ENCODE measurements at places on chromosomes 3 and 15.

DNA sequence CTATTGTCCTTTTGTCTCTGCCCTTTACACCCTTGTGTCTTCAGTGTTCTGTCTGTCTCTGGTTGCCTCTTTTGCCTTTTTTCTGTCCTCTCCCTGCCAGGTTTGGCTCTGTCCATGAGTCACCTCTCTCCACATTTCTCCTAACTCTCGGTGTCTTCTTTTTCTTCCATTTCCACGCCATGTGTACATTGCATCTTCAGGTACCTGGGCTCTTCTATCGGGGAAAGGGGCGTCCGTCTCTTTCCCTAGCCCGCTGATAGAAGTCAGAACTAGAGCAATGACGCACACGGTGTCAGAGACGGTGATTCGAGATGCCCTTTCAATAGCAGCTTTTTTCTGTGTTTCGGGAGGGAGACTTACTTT is 641 bp downstream of the OPA1 start:
- DNase-seq = no peak

- no peak for DNase-seq
Observed at GRCh38 chr3:179772297-179772696, 119.5 kb downstream of the USP13 start.

DNA sequence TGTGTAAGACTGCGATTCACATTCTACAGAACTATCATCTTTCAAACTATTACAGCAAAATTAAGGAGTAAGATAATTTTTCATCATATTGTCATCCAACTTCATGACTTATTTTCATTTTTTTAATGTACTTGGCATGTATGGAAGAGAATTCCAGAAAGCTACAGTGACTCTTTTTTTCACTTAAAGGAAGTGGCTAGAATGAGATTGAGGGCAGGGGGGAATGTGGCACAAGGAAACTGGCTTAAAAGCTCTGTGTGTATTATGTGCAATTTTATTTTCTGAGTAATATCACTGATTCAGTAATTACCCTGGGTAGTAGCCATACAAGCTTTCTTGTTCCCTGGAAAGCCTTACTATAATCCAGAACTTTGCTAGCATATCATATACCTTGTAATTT is 94.6 kb downstream of the FILIP1L start:
- DNase-seq = no peak

- DNase-seq = no peak
Observed at GRCh38 chr3:187227658-187228258, 30.5 kb downstream of the RTP1 start.

DNA sequence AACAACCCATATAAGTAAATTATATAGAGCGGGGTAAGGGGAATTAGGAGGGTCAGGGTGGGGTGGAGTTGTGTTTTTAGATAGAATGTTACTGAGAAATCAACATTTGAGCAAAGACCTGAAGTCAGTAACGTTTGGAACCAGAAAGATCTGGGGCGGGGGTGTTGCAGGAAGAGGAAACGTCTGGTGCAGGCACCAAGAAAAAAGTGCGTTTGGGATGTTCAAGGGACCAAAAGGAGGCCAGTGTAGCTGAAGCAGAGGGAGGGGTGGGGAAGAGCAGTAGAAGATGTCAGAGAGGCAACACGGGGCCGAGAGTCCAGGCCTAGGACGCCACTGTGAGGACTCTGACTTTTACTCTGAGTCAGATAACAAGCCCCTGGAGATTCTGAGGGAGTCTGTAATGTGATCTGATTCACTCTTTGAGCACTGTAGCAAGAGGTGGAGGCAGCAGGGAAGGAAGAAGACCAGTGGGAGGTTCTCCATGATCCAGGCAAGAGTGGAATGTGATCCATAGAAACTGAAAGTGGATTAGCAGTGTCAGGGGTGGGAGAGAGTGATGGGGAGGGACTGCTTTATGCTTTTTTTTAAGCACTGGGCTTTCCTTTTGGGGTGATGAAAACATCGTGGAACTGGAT is 179.3 kb upstream of the CHRM5 start:
- peak; percentile 57 for DNase-seq

DNA sequence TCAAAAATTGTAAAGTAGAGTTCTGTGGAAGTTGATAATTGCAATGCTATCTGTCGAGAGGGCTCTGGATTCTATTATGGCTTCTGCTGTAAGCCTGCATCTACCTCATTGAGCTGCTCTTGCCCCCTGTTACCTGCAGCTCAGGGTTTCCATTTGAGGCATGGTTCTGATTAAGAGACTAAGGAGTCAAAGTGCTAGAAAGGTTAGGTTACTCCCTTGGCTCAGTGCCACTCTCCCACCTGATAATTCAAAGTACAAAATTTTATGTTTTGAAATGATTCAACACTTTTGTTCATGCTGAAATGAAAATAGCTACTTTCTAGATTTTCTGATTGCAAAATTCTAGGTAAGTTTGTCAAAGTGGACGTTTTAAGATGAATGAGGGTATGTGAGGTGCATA is 220.5 kb upstream of the SATB1 start:
- no peak for DNase-seq

- DNase-seq = no peak
Observed at GRCh38 chr3:55641964-55642363, 154.9 kb upstream of the WNT5A start.

- DNase-seq = no peak
Observed at GRCh38 chr3:66430876-66431275, 69.9 kb downstream of the LRIG1 start.

GRCh38 chr3:129460572-129460971 is 20.5 kb downstream of the IFT122 start:
- no peak for DNase-seq

- no peak for DNase-seq
Observed at GRCh38 chr15:41894791-41895463, 1.1 kb upstream of the SPTBN5 start.

GRCh38 chr3:196192524-196193051 is 18.6 kb downstream of the ZDHHC19 start:
- no peak for DNase-seq

DNA sequence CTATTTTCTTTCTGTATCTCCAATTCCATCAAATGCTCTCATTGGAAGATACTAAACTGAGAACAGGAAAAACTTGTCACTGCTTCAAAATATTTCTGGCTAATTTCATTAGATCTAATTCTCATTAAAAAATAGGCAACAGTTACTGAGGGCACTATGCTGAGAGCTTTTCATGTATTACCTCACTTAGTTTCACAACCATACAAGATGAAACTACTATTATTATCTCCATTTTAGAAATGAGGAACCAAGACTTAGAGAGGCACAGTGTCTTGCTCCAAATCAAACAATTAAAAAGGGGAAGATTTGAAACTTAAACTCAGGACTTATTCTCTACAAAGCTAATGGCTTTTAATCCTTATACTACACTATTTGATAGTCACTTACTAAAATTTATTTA is 7.2 kb upstream of the OTOL1 start:
- DNase-seq = no peak

GRCh38 chr3:136899622-136900158 is 37.7 kb downstream of the NCK1 start:
- no peak for DNase-seq

GRCh38 chr15:41511331-41511898 is 2.2 kb downstream of the LTK start:
- DNase-seq = no peak

GRCh38 chr3:61910732-61911131 is 349.4 kb downstream of the PTPRG start:
- no peak for DNase-seq

DNA sequence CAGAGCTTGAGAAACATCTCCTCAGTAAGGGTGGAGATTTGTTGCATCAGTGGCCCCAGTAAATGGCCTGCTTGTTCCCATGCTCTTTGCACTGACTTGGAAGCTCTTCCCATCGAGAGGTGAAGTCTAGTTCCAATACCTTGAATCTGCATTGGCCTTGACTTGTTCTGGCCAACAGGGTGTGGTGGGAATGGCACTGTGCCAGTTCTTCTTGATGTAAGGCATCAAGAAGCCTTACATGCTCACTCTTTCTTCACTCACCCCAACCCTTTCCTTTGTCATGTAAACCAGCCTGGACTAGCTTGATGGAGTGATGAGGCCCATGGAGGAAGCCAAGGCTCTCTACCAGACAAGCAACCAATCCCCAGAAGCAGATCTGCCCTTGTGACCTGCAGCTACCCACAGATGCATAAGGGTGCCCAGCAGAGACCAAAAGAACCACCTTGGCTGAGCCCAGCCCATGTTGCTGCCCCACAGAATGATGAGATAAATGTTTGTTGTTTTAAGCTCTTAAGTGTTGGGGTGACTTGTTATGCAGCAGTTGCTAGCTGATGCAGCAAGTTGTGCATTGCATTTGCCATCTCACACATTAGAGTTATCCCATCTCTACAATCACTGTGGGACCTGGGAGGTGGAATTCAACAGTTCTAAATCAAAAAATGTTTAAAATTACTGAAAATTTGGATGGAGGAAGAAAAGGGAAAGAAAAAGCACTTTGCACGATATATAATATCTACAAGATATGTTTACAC is 11.1 kb upstream of the MGLL start:
- no peak for DNase-seq

DNA sequence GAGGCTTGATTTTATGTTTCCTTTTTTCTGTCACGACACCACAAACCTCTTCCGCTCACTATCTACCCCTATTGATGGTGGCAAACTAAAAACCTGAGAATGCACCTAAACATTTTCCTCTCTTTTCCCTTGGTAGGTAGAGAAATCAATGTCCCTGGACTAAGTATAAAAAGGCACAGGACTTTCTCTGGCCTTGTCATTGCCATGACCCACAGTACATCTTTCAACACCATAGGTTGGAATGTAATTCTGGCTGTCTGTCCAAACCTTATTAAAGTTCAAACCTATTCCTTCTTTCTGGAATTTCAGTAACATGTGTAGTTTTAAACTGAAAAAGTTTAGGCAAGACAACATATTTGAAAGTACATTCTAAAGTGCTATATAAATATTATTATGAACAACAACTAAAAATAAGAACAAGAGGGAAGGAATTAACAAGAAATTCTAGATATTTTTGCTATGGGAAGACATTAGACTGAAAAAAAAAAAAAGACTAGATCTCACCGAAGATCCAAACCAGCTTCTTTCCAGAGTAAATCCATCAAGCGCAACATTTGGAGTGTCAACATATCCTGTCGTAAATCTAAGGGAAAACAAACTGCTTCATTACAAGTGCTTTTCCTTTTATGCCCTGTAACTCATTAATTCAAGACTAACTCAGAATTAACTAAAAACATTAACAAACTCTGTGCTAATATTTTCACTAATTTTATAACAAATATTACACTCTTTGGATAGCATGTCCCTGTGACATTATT is 73.1 kb downstream of the FAIM start:
- DNase-seq = no peak

- no peak for DNase-seq
Observed at GRCh38 chr3:72130565-72130964, 345.6 kb upstream of the PROK2 start.

DNA sequence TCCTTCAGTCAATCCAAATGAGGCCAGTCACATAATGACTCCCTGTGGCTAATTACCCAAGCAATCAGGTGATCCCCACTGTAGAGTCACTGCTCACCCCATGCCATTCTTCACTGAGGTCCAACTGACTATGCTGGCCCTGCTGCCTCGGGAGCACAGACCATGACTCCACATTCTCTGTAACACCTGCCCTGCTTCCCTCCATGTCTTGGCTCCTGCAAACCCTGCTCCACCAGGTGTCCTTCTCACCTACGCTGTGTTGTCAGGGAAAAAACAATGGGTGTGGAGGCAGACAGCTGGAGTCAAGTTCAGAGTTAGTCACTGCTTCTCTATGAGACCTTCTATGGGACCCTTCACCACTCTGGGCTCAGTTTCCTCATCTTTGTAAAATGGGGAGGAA is 6.1 kb upstream of the SFMBT1 start:
- no peak for DNase-seq

DNA sequence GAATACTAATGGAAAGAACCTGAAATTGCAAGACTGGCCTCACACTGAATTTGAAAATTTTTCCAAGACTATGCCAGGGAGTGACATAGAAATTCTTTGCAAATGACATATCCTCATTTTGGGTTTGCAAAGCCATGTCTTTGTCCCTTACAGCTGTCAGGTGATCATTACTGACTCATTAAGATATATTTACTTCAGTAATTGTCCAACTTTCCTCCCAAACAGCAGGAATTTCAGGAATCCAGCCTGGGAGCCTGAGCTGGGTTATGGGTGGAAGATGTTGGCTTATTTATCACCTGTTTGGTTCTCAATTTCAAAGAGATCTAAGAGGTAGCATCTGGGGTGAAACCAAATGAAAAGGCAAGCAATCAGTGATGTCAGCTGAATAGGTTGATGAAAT is 111.6 kb upstream of the ACP3 start:
- DNase-seq = no peak

DNA sequence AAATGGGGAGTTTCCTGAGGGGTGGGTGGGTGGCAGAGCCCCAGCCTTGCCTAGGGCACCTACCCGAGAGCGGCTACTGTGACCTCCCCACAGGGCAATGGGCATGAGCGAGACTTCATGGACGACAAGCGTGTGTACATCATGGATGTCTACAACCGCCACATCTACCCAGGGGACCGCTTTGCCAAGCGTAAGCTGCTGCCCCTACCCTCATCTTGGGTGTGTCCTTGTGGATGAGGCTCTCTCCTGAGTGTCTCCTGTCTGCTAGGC is 22.6 kb downstream of the HDAC11 start:
- DNase-seq = no peak

GRCh38 chr3:69085833-69086722 is 1.3 kb downstream of the ARL6IP5 start:
- peak; percentile 68 for DNase-seq

DNA sequence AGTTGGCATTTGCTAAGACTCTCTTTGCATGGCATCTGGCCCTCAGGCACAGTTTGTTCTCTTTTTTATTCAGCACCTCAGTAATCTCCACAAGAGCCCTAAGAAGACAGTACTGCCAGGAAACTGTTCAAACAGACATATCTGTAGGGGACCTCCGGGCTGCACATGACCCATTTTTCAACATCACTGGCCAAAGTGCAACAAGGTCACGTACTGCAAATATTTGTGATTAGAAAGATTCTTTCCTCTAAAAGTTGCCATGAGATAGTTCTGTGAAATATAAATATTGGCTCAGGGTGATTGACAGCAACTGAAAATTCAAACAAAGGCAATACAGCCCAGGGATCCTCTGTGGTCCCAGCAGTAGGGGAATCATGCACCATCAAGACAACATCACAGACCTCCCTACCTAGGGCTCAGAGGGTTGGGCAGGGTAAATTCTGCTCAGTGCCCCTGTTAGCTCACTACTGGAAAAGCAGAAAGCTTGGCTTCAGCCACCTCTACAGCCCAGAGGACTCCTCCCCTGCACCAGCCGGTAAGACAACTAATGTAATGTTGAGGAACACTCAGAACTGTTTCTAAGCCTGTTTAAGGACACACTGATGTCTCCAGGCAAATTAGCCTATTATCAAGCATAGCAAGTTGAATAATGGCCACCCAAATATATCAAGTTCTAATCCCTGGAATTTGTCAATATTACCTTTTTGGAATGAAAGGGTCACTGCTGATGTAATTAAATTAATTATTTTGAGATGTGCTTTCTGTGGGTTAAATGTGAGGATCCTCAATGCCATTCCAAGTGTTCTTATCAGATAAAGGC is 117.4 kb upstream of the LPP start:
- no peak for DNase-seq

GRCh38 chr15:80613762-80614365 is 81.2 kb upstream of the ABHD17C start:
- DNase-seq = no peak

- no peak for DNase-seq
Observed at GRCh38 chr15:98628216-98628615, 20.1 kb upstream of the IGF1R start.

GRCh38 chr15:64828985-64829384 is 3.5 kb upstream of the PIF1 start:
- no peak for DNase-seq

All from smooth muscle cell of the brain vasculature (primary cell).